C1 segment of cervical spinal cord (tissue), 14 donors: ENCODE measurements at places on chromosomes 12 and 14.

GRCh38 chr14:86022031-86022629 is 492.2 kb downstream of the FLRT2 start:
- no peak for DNase-seq

DNA sequence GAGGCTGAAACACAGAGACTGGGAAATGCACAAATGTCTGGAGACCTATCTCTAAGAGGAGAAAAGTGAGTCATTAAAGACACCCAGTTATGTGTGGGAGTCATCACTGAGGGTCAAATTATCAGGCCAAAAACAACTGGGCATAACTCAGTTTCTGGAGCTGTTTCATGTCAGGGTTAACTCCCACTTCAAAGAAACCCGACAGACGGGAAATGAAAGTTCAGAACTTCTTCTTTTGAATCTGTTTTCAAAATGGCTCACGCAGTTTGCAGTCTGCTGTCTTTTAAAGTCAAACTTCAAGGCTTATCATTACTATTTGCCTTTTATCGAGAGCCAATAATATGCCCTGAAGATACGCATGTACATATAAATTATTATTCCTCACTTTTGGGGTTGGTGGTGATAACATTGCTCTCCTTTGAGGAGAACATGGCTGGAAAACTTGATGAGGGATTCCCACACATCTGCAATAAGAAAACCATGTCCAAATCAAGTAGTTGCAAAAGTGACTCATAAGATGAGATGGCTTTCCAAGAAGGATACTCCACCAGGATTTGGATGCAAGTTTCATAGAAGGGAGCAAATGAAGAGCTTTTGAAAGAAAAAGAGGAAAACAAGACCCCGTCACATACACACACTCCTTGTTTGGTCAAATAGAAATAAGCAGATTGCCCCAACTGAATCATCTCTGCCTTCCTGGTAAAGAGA is 341.4 kb downstream of the ADAMTS20 start:
- no peak for DNase-seq

GRCh38 chr14:75165586-75166391 is 10.6 kb downstream of the TMED10 start:
- peak; percentile 56 for DNase-seq

GRCh38 chr12:80846952-80847351 is 90.8 kb downstream of the LIN7A start:
- DNase-seq = no peak

GRCh38 chr12:31984806-31985591 is 25.8 kb downstream of the RESF1 start:
- no peak for DNase-seq

GRCh38 chr14:64232095-64232838 is 61.9 kb downstream of the ESR2 start:
- no peak for DNase-seq

DNA sequence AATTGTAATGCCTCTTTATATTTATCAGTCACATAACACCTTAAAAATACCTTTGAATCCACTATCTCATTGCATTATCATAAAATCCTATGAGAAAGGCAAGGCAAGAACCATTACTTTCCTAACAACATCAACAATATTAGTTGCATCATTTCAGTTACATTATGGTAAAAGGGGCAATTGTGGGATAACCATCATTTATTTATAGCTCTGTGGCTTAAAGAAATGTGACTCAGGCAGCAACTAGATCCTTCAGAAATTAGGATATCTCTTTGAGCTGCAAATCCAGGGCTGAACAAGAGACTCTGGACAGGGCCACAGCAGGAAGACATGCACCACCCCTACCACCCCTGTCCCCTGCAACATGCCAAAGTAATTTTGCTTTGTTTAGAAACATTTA is 36.4 kb downstream of the EPS8 start:
- DNase-seq = no peak
